Upper lobe of left lung (tissue), 6 donors: ENCODE measurements at places on chromosomes 3 and 15. TPM values are rescaled to one million over a fixed set of nuclear protein-coding genes. Genes with fewer than 3 reads are reported as not detected.

Gene GUCA1C
- total RNA-seq, result not detected

GRCh38 chr3:69174871-69175737, 52.7 kb upstream of the LMOD3 start:
- no peak for DNase-seq
- H3K27ac ChIP-seq, result no peak overlapping the region
- no peak overlapping the region for H3K4me3 ChIP-seq
- peaks cover 20% of the 10 kb centered on the region for H3K4me1 ChIP-seq

Gene GOLGA6L4
- 3.8 TPM for total RNA-seq

- no peak overlapping the region for H3K4me3 ChIP-seq
- no peaks in the 10 kb centered on the region for H3K36me3 ChIP-seq
- H3K27ac ChIP-seq, result no peak overlapping the region
Observed at GRCh38 chr3:167057581-167057980, 322.5 kb downstream of the ZBBX start.

Gene P2RY12
- 0.22 TPM for total RNA-seq

GRCh38 chr15:33126559-33127290, 67.8 kb downstream of the FMN1 start:
- DNase-seq, result peak; percentile 57
- peaks cover 10% of the 10 kb centered on the region for H3K4me1 ChIP-seq
- no peak overlapping the region for H3K27ac ChIP-seq
- H3K27me3 ChIP-seq, result no peaks in the 10 kb centered on the region

DNA sequence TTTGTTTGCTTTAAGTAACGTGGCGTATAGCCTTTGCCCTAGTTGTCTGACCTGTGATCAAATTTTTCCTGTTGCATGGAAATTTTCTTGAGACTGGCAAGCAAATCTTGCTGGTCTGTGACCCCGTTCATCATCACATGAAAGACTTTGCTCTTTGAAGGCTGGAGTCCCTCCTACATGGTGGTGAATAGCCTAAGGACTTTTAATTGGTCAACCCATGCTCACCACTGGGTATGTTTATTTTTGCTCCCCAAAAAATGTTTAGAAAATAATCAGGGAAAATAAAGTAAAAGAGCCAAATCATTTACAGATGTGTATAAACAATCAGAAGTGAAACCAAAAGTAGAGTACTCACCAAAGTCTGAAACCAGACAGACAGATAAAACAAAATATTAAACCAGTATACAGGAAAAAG, 1075.3 kb upstream of the ALCAM start:
- no peak overlapping the region for H3K27ac ChIP-seq
- no peak overlapping the region for H3K4me3 ChIP-seq
- H3K27me3 ChIP-seq, result no peaks in the 10 kb centered on the region
- no peaks in the 10 kb centered on the region for H3K36me3 ChIP-seq
- DNase-seq, result no peak
- no peaks in the 10 kb centered on the region for H3K4me1 ChIP-seq

DNA sequence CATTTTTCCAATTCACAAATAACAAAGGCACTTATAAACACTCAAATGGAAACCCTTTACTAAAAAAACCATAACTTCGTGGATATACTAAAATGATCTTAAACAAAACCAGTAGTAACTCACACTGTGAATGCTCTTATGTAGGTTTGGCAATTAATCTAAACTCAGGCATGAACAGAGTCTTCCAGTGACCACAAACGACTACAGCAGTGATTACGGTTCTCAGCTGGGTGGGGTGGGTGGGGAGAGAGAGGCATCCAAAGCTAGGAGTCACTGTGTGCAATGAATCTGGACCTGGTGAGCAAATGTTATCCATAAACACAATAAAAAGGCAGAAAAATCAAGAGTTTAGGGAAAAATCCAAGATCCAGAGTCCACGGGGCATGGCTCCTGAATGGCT, 21.3 kb downstream of the SLC12A8 start:
- DNase-seq, result no peak
- no peaks in the 10 kb centered on the region for H3K4me1 ChIP-seq
- no peak overlapping the region for H3K4me3 ChIP-seq
- H3K27me3 ChIP-seq, result no peaks in the 10 kb centered on the region
- H3K27ac ChIP-seq, result no peak overlapping the region

Gene MNS1
- total RNA-seq, result 1.9 TPM

- no peak overlapping the region for H3K4me3 ChIP-seq
- H3K27me3 ChIP-seq, result no peaks in the 10 kb centered on the region
- no peaks in the 10 kb centered on the region for H3K36me3 ChIP-seq
- H3K4me1 ChIP-seq, result no peaks in the 10 kb centered on the region
- no peak overlapping the region for H3K27ac ChIP-seq
- DNase-seq, result no peak
Observed at GRCh38 chr3:151795276-151795675, 18.6 kb upstream of the AADAC start.

- DNase-seq, result no peak
- no peak overlapping the region for H3K4me3 ChIP-seq
- H3K4me1 ChIP-seq, result no peaks in the 10 kb centered on the region
- H3K36me3 ChIP-seq, result no peaks in the 10 kb centered on the region
- H3K27me3 ChIP-seq, result no peaks in the 10 kb centered on the region
Observed at GRCh38 chr15:39651881-39652280, 71.0 kb downstream of the THBS1 start.

DNA sequence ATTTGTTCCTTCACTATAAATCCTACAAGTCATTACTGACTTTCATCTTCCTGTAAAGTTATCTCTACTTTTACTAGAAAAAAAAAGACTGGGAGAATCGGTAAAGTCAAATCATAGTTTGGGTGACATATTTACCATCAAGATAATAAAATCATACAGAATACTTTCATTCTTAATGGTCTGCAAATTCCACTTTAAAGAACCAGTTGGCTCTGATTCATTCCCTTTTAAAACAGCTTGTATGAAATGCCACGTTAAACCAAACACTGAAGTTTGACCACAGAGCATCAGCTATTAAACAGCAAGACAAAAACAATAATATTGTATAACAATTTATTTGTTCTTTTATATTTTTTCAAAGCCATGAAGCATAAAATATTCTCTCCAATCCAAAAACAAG, 100.7 kb downstream of the FBN1 start:
- no peaks in the 10 kb centered on the region for H3K27me3 ChIP-seq
- no peak for DNase-seq
- H3K36me3 ChIP-seq, result no peaks in the 10 kb centered on the region
- H3K4me3 ChIP-seq, result no peak overlapping the region
- no peaks in the 10 kb centered on the region for H3K4me1 ChIP-seq

GRCh38 chr3:187735837-187736236, 9.4 kb downstream of the BCL6 start:
- peak overlapping the region; percentile 98 for H3K27ac ChIP-seq
- no peak for DNase-seq
- H3K4me3 ChIP-seq, result no peak overlapping the region

DNA sequence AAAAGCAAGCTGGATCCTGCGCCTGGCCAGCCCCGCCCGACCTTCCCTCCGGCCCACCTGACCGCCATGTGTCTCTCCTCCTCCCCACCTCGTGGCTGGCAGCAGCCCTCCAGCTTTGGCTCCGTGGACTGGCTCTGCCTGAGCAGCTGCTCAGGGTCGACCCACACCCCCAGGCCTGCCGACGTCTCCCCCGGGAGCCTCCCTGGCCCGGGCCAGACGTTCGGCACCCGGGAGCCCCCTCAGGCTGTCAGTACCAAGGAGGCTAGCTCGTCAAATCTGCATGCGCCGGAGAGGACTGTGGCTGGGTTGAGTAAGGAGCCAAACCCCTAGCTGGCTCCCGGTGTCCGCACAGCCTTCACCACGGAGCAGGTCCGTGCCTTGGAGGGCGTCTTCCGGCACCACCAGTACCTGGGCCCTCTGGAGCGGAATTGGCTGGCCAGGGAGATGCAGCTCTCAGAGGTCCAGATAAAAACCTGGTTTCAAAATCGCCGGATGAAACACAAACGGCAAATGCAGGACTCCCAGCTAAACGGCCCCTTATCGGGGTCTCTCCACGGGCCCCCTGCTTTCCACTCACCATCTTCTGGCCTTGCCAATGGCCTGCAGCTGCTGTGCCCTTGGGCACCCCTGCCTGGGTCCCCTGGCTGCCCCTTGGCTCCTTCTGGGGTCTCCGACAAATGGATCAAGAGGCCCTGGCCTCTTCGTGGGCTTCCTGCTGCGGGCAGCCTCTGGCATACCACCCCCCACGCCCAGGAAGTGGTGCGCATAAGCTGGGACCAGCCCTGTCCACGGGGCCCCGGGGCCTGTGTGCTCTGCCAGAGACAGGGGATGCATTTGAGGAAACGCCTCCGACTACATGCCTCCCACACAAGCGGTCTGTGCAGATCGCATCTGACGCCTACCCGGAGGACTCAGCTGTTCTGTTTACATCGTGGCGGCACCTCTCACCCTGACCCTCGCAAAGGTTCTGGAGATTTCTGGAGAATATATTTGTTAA, 345.0 kb downstream of the ZNF385D start:
- no peak overlapping the region for H3K4me3 ChIP-seq
- DNase-seq, result no peak
- no peaks in the 10 kb centered on the region for H3K27me3 ChIP-seq
- no peaks in the 10 kb centered on the region for H3K36me3 ChIP-seq
- no peaks in the 10 kb centered on the region for H3K4me1 ChIP-seq

DNA sequence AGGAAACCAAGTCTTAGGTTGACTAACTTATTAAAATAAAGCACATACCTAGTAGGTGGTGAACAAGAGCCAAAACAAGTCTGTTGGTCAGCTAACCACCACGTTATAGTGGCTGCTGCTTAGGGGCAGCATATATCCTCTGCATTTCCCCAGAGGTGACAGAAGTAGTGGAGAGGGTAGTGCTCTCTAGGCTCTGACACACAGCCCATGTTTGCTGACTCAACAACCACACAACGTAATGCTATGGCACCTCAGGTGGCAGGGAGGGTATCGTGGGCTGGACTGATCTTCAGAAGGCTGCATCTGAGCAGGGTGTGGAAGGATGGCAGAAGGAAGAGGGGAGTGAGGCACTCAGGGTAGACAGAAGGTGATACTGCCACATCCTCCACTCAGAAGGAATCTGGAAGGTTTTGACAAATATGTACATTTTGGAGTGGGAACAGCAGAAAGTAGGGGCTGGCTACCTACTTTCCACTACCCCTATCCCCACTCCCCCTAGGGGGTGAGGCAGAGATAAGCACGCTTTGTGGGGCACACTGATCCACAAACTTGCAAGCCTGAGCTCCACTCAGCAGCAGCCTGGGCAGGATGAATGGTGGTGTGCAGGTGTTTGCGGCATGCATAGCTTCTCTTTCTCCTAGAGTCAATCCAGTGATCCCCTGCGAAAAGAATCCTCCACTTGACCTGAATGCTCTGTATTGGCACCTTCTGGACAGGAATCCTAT, 178.1 kb downstream of the RORA start:
- H3K27ac ChIP-seq, result no peak overlapping the region
- peaks cover 6% of the 10 kb centered on the region for H3K4me1 ChIP-seq
- no peak for DNase-seq
- no peaks in the 10 kb centered on the region for H3K36me3 ChIP-seq
- H3K4me3 ChIP-seq, result no peak overlapping the region
- no peaks in the 10 kb centered on the region for H3K27me3 ChIP-seq

Gene CLDN11
- total RNA-seq, result 2.2 TPM

GRCh38 chr3:188941103-188941502, 230.7 kb upstream of the TPRG1 start:
- peaks cover 22% of the 10 kb centered on the region for H3K4me1 ChIP-seq
- H3K27me3 ChIP-seq, result no peaks in the 10 kb centered on the region
- H3K4me3 ChIP-seq, result no peak overlapping the region
- peak; percentile 75 for DNase-seq
- H3K27ac ChIP-seq, result peak overlapping the region; percentile 37

- peak overlapping the region; percentile 29 for H3K27ac ChIP-seq
- H3K4me3 ChIP-seq, result peak overlapping the region; percentile 46
- H3K4me1 ChIP-seq, result peaks cover 4% of the 10 kb centered on the region
- H3K36me3 ChIP-seq, result no peaks in the 10 kb centered on the region
- H3K27me3 ChIP-seq, result no peaks in the 10 kb centered on the region
Observed at GRCh38 chr3:185216607-185216958, 37.3 kb downstream of the EHHADH start.

DNA sequence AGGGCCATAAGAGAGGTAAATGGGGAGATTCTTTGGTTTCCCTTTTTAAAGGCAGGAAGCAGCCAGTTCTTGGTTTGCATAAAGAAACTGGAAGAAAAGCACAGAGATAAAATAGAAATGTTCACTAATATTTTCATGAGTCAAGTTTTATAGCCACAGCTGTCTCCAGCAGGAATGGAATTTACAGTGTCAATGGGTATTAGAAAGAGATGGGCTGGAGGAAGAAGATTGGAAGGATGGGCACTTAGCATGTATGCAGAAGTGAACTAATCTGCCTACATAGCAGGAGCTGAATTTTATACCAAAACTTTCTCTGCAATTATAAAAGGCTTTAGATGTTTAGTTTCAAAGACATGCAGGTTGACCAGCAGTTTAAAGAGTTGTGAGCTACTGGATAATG, 521.9 kb upstream of the GOLIM4 start:
- no peak for DNase-seq
- H3K4me1 ChIP-seq, result no peaks in the 10 kb centered on the region
- no peaks in the 10 kb centered on the region for H3K36me3 ChIP-seq
- H3K27ac ChIP-seq, result no peak overlapping the region
- H3K4me3 ChIP-seq, result no peak overlapping the region

GRCh38 chr3:16486951-16487480, 26.5 kb downstream of the RFTN1 start:
- H3K4me3 ChIP-seq, result no peak overlapping the region
- no peaks in the 10 kb centered on the region for H3K27me3 ChIP-seq
- DNase-seq, result no peak
- H3K27ac ChIP-seq, result no peak overlapping the region

DNA sequence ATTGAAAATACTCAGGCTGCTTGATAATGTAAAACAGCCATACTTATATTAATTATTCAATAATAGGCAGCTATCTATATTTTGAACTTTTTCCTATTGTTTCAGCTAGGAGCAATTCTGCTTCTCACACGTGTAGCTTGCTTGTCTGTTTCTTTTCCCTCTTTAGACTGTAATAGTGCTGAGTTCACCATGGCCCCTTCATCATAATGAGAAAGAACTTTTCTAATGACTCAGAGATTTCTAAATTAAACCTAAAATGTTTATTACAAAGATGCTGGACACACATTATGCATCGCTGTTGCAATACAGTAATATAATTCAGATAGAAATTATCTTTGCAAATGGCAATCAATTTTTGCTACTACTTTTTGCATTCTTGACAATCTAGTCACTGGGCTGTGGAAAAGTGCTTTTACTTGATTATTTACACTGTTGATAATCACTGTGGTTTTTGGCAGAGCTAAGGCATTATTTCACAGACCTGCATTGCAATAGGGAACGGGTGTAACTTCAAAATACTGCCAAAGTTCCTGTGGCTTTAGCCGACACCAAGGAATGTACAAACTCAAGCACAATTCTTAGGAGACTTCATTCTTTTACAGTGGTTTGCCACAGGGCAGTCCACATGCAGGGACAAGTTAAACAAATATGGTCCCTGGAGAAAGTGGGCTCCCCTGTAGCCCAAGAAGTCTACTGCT, 281.0 kb upstream of the TBL1XR1 start:
- H3K4me3 ChIP-seq, result no peak overlapping the region
- H3K4me1 ChIP-seq, result peaks cover 11% of the 10 kb centered on the region
- no peaks in the 10 kb centered on the region for H3K36me3 ChIP-seq
- no peaks in the 10 kb centered on the region for H3K27me3 ChIP-seq
- DNase-seq, result no peak
